Naive thymus-derived CD4-positive, alpha-beta T cell (primary cell): ENCODE measurements at places on chromosomes 3 and 15. TPM values are rescaled to one million over a fixed set of nuclear protein-coding genes. Genes with fewer than 3 reads are reported as not detected.
A peak's percentile ranks its signal among the peaks of the same experiment; 100 is the strongest.

DNA sequence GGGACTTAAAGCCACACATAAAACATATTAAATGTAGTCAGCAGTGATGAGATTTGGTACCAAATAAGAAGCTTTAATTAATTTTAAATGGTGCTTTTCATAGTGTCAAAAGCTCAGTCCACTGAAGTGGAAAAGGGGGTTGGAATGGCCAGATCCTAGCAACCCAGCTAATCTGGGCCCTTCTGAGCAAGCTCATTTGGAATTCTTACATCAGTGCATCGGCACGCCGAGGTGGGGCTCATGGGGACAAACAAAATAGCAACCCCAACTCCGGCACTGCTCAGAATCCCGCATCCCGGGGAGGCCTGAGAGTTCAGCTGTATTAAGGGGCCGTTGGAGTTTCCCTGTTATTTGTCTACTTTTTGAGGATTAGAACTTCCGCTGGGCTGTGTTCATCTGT is 526.4 kb downstream of the SOX2 start:
- H3K4me3 ChIP-seq, result no peak overlapping the region
- no peaks in the 10 kb centered on the region for H3K36me3 ChIP-seq
- H3K27ac ChIP-seq, result no peak overlapping the region
- no peaks in the 10 kb centered on the region for H3K27me3 ChIP-seq

STRA6 gene
- total RNA-seq, result not detected

DNA sequence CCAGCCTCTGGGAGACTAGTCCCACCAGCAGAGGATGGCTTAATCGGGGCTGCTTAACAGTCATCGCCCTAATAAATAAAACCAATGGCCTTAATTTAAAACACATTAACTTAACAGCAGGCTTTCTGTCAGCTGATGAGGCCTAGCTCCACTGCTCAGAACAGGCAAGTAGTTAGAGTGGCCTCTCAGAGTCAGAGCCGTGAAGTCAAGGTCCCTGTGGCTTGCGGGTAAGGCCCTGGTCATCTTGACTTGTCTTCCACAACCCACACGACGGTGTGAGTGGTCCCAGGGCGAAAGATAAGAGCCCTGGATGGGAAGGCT is 11.8 kb downstream of the XXYLT1 start:
- H3K4me1 ChIP-seq, result peaks cover 17% of the 10 kb centered on the region
- H3K36me3 ChIP-seq, result no peaks in the 10 kb centered on the region
- no peak for DNase-seq
- H3K4me3 ChIP-seq, result no peak overlapping the region
- H3K27ac ChIP-seq, result peak overlapping the region; percentile 73

FGD5 gene
- 0.37 TPM for total RNA-seq

SSUH2 gene
- total RNA-seq, result 0.25 TPM in 1 of 2 replicates, not detected in the other

DNA sequence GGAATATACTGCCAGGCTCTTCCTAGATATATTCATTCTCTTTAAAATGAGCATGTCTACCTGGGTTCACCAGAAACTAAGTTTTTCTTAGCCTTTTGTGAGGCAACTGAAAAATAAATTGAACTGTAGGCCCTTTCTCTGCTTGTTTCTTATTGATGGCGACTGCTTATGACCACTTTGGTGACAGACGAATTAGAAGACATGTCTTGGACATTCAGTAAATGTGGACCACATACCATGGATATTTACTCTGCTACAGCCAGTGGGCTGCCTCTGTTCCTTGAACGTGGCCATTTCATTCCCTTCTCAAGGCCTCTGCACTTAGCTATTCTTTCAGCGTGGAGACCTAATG is 603 bp upstream of the SELENOK start:
- H3K4me3 ChIP-seq, result peak overlapping the region; percentile 81
- H3K27ac ChIP-seq, result peak overlapping the region; percentile 98
- H3K4me1 ChIP-seq, result peaks cover 30% of the 10 kb centered on the region
- no peaks in the 10 kb centered on the region for H3K27me3 ChIP-seq
- DNase-seq, result no peak

- no peak overlapping the region for H3K4me3 ChIP-seq
- no peaks in the 10 kb centered on the region for H3K36me3 ChIP-seq
- no peaks in the 10 kb centered on the region for H3K27me3 ChIP-seq
- no peak overlapping the region for H3K27ac ChIP-seq
- DNase-seq, result no peak
Observed at GRCh38 chr3:14913926-14914778, 33.2 kb upstream of the NR2C2 start.
